Smooth muscle cell of trachea (primary cell): ENCODE measurements at places on chromosomes 13 and 19. TPM values are rescaled to one million over a fixed set of nuclear protein-coding genes. Genes with fewer than 3 reads are reported as not detected.

LENG9 gene
- 11.2 and 15.1 TPM in 2 replicates for total RNA-seq

CPB2 gene
- not detected in 2 replicates for total RNA-seq

PHF11 gene
- 19.8 and 32.9 TPM in 2 replicates for total RNA-seq

MEF2B gene
- total RNA-seq: 0.17 TPM in 1 of 2 replicates, not detected in the other

LRRC25 gene
- 0.15 and 0.50 TPM in 2 replicates for total RNA-seq

MATK gene
- total RNA-seq: 0.15 TPM in 1 of 2 replicates, not detected in the other

LGI4 gene
- total RNA-seq: 0.29 and 1.7 TPM in 2 replicates

COMP gene
- 0.15 and 0.17 TPM in 2 replicates for total RNA-seq

HDGFL2 gene
- 64.4 and 64.8 TPM in 2 replicates for total RNA-seq

ZNF28 gene
- 8.7 and 14.4 TPM in 2 replicates for total RNA-seq

CYP4F3 gene
- total RNA-seq: not detected in 2 replicates

SERPINE3 gene
- total RNA-seq: not detected in 2 replicates

ZNF560 gene
- total RNA-seq: 1.0 and 2.2 TPM in 2 replicates

YIPF2 gene
- 93.5 and 117 TPM in 2 replicates for total RNA-seq

FCER2 gene
- total RNA-seq: not detected in 2 replicates

IGFL2 gene
- total RNA-seq: not detected in 2 replicates

UBE2L5 gene
- total RNA-seq: 0.17 TPM in 1 of 2 replicates, not detected in the other

NCCRP1 gene
- under 0.01 TPM in 1 of 2 replicates, not detected in the other for total RNA-seq

KANK2 gene
- 455 and 617 TPM in 2 replicates for total RNA-seq

WDR87 gene
- total RNA-seq: under 0.01 TPM in 1 of 2 replicates, not detected in the other

ZNF540 gene
- 0.44 and 0.66 TPM in 2 replicates for total RNA-seq

MUC16 gene
- total RNA-seq: not detected in 2 replicates

KANK3 gene
- total RNA-seq: 0.15 and 0.50 TPM in 2 replicates

POU4F1 gene
- total RNA-seq: under 0.01 TPM in 1 of 2 replicates, not detected in the other

RUBCNL gene
- total RNA-seq: 11.2 and 17.0 TPM in 2 replicates

LSR gene
- total RNA-seq: 0.29 and 0.66 TPM in 2 replicates

FXYD3 gene
- not detected in 2 replicates for total RNA-seq

FAAP24 gene
- total RNA-seq: 2.2 and 3.6 TPM in 2 replicates

PRSS57 gene
- total RNA-seq: 0.17 TPM in 1 of 2 replicates, not detected in the other

DYRK1B gene
- total RNA-seq: 17.7 and 26.1 TPM in 2 replicates

INSL3 gene
- not detected in 2 replicates for total RNA-seq

MISP3 gene
- total RNA-seq: 0.15 and 1.3 TPM in 2 replicates

RNF225 gene
- total RNA-seq: 0.66 TPM in 1 of 2 replicates, not detected in the other

TDRD12 gene
- under 0.01 and 0.58 TPM in 2 replicates for total RNA-seq

TEX101 gene
- not detected in 2 replicates for total RNA-seq

KCNN4 gene
- 1.0 and 2.6 TPM in 2 replicates for total RNA-seq

PPP1R13L gene
- 1.5 and 2.2 TPM in 2 replicates for total RNA-seq

ZNF546 gene
- 7.0 and 10.6 TPM in 2 replicates for total RNA-seq

CASP14 gene
- not detected in 2 replicates for total RNA-seq

TMPRSS9 gene
- under 0.01 TPM in 1 of 2 replicates, not detected in the other for total RNA-seq

ATXN8OS gene
- total RNA-seq: not detected in 2 replicates

KCNC3 gene
- total RNA-seq: not detected in 2 replicates

ZIC5 gene
- not detected in 2 replicates for total RNA-seq

CGB2 gene
- total RNA-seq: not detected in 2 replicates

TYROBP gene
- total RNA-seq: 0.33 TPM in 1 of 2 replicates, not detected in the other

ZNF541 gene
- total RNA-seq: under 0.01 TPM in 1 of 2 replicates, not detected in the other

LILRA1 gene
- not detected in 2 replicates for total RNA-seq

B9D2 gene
- total RNA-seq: 2.8 and 4.2 TPM in 2 replicates

P2RY11 gene
- total RNA-seq: 0.87 and 4.1 TPM in 2 replicates

KLK15 gene
- total RNA-seq: not detected in 2 replicates

C13orf46 gene
- 0.50 and 0.58 TPM in 2 replicates for total RNA-seq

SERTM1 gene
- total RNA-seq: not detected in 2 replicates

ZNF730 gene
- total RNA-seq: 0.33 and 2.6 TPM in 2 replicates

CYP2A7 gene
- total RNA-seq: not detected in 2 replicates

HNRNPL gene
- total RNA-seq: 259 and 326 TPM in 2 replicates

SIAH3 gene
- not detected in 2 replicates for total RNA-seq

RHPN2 gene
- 2.2 and 3.0 TPM in 2 replicates for total RNA-seq

HCST gene
- total RNA-seq: 0.87 and 1.8 TPM in 2 replicates
